ENCODE measurements at places on chromosomes 4 and X.

- DNase-seq = no peak
These were observed 37.6 kb downstream of the IDS start for GRCh38 chrX:149467461-149467860.

DNA sequence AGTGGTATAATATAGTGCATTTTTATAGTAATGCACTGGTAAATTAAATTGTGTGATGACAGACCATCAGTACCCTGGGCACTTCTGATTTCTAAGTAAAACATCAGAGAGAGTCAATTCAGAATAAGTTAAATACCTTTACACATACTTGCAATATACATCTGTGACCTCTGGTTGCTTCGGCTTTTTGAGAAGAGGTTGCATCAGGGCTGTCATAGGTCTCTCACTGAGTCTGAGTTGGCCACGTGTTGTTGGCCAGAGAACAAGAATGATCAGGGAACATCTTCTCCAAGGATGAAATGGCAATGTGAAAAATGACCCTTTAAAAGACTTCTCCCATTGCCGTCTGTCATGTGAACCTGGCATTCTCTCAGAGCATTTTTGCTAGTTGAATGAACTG lies 36.9 kb upstream of the PUDP start:
- DNase-seq = no peak

DNA sequence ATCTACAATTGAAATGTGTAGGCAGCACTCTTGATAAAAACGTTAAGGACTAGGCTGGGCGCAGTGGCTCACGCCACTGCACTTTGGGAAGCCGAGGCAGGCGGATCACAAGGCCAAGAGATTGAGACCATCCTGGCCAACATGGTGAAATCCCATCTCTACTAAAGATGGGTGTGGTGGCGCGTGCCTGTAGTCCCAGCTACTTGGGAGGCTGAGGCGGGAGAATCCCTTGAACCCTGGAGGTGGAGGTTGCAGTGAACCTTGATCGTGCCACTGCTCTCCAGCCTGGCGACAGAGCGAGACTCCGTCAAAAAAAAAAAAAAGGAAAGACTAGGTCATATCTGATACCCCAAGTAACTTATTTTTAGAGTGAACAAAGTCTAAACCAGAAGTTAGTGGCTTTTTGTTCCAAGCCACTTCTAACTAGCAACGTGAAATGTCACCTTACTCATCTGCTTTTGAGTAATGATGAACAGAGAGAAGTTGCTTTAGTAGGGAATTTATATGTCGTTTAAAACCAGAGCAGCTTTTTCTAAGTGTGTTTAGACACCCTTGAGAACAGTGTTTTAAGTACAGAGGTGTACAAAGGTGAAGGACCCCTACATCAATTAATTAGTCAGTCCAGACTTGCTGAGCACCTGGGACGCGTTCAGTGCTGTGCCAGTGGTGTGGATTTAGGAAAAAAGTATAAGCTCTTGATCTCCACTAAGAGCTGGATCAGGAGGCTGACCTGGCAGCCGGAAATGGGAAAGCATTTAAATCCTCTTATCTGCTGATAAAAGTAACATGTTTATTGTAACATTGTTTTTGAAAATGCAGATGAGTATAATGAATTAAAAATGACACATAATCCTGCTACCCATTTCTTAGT lies 23.5 kb downstream of the SPRY1 start:
- no peak for DNase-seq

DNA sequence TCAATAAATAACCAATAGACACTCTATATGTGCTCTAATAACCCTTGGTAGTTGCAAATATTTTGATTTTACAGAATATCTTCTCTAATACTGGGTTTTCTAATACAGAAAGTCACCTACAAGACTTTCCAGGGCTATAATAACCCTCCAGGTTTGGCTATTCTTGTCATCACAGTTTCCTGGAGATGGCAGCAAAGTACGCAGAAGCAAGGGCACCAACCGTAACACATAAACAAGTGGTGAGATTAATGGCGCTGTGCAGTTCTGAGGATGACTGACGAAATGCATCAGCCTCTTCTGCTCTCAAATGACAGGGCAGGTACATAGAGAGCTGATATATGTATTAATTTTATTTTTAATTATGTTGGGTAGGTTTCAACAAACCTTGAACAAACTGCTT lies 122.4 kb downstream of the C4orf33 start:
- no peak for DNase-seq

GRCh38 chr4:129455482-129455881 lies 359.5 kb downstream of the C4orf33 start:
- no peak for DNase-seq

DNA sequence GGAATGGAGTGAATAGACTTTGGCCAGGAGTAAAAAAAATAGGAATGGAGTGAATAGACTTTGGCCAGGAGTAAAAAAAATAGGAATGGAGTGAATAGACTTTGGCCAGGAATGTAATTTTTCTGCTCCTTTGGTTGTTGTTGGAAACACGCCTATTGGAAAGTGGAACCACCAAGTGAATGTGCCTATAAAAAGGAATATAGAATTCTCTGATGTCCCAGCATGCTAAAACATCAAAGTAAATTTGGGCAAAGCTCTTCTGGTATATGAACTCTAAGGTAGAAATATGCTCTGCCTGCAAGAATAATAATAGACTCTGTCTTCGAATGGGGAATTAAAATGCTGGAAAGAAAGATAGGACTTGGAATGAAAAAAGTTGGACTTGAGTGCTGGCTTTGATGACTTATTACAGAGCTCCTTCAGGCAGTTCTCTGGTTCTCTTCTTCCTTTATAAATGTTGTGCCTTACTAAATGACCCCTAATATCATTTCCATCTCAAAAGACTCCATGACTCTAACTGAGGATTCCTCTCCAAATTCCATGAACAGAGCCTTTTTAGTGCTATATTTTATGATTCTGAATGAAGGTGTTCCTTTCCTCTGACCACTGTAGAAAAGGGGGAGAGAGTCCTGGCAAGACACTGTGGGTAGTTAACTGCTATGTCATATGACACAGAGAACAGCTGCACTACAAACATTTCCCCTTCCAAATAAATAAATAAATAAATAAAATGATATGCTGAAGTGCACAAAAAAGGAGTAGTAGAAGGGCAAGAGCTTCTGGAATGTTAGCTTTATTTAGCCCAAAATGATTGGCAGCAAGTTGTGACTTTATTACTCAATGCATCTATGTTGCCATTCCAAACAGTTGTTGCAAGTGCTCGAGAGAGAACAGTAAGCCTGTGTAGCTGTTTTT lies 13.5 kb upstream of the GBA3 start:
- DNase-seq = no peak

- DNase-seq = no peak
These were observed at the start of gene GPR119 for GRCh38 chrX:130385520-130385919. GPR119 (minus strand) TSS chrX:130385674; CDS start chrX:130385447, 227 bp downstream.

DNA sequence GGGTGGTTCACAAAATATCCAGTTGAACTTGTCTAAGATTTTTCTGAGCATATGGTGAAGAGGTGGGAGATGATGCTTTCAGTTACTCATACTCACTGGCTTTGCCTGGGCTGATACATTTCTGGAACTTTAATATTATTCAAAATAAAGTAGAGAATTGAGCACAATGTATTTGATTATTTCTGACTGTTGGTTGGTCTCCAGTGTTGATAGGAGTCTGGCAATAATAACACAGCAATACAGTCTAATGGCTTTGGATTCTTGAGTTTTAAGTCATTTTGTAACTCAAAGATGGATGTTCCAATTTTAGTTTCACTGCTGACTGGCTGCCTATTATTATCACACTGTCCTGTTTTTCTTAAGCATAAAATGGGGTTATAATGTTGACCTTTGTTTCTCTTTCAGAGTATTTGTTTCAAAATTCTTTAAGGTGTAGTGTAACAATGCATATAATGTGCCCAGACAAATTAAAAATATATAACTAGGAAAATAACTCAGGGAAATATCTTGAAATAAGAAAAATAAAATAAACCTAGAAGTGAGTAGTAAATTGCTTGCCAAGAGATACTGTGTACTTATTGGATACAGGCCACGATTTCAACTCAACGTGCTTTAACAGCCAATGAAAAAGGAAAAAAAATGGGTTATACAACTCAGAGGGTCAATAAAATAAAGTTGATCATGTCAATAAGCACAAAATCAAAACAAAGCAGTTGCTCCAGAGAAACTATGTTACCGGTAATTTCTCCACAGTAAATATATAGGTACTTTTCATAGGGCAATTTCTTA lies 99.0 kb downstream of the ARSJ start:
- DNase-seq = no peak

DNA sequence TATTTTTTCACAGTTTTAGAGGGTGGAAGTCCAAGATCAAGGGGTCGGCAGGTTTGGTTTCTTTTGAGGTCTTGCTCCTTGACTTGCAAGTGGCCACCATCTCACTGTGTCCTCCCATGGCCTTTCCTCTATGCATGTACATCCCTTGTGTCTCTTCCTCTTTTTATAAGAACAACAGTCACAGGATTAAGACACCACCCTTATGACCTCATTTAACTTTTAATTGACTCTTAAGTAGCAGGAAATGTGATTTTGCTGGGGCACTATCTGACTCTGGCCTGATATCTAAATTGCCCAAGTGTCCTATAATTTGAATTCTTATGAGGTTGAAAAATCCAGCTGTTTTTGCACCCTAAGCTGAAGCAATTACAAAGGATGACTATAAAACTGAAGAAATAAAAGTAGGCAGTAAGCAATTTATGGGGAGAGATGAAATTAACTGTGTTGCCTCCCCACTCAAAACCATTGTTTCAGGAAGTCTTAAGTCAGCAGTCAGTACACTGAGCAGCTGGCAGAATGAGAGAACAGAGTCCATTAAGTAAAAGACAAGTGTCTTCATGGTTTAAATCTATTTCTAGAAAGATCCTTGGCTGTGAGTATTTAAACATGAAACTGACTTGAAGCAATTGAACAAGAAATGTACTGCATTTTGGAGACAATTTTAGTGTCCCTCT lies 601.3 kb downstream of the SPRY1 start:
- DNase-seq = no peak

GRCh38 chrX:21932292-21933002 lies 8.1 kb upstream of the SMS start:
- DNase-seq = no peak

GRCh38 chrX:17566740-17567139 lies 170.6 kb upstream of the SCML1 start:
- DNase-seq = no peak

- DNase-seq = no peak
These were observed 24.1 kb downstream of the FAM47E start for GRCh38 chr4:76275486-76276124.

DNA sequence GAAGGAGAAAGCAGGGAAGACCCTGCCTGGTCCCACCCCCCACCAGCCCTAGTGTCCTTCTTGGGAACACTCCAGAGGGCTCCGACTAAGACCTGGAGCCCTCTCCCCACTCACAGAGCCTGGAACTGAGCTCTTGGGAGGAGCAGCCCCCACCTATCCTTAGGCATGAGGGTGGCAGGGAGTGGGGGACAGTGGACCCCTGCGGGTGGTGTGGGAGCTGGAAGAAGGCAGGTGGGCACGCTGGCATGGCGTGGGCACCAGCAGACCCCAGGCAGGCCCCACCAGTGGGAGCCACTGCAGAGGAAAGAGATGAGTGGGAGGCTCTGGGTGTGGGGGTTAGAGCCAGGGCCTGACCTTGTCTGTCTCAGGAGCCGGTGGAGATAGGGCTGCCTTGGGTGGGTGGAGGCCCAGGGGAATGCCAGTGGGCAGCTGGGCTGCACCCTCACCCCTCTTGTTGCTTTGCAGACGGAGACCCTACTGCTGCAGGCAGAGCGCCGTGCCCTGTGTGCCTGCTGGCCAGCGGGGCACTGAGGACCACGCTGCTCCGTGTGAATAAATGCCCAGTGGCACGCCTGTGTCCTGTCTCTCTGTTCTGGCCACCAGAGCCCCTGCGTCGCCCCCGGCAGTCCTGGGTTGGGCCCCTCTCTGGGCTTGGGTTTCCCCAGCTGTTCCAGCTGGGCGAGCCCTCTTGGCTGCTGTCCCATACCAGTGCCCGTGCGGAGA lies 15.6 kb upstream of the NAT8L start:
- no peak for DNase-seq

DNA sequence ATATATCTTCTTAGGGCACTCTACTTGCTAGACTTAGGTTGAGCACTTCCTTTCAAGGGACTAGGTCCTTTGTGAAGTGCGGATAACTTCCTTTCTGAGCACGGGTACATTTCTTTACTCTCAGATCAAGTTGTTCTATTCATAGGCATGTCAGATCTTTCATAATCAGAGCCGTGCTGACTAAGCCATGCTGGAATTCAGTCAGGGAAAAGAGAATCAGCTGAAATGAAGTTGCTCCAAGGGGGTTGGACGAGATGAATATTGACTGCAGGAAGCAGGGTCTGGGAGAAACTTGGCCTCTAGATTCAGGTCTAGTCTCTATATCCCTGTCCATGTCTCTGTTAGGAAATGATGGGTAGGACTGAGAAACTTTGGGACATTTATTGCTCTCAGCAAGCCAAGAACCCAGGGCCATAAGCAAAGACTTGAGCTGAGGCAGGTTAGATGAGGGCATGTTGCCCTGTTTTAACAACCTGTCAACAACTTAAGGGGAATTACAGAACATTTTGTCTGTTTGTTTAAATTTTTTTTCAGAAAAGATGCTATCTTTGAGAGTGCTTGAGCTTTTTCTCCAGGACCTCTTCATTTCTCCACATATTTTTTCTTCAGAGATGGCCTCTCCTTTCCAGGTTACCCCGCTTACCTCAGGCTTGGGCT lies 28.3 kb downstream of the AREG start:
- no peak for DNase-seq

DNA sequence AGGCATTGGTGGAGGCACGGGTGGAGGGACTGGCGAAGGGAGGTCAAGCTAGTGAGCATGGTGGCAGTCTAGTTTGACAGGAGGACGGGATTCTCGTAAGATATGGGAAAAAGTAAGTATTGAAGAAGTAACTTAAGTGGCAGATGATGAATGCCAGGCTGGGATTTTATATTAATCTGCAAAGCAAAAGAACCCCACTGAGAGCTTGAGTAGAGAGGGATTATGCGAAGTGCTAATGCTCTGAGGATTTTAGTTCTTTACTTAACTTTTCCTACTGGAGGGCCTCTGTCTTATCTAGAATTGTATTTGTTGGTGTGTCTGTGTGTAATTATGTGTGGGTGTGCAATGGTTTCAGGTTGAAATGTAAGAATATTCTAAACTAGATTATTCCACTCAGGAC lies 327.9 kb downstream of the FAT4 start:
- no peak for DNase-seq

DNA sequence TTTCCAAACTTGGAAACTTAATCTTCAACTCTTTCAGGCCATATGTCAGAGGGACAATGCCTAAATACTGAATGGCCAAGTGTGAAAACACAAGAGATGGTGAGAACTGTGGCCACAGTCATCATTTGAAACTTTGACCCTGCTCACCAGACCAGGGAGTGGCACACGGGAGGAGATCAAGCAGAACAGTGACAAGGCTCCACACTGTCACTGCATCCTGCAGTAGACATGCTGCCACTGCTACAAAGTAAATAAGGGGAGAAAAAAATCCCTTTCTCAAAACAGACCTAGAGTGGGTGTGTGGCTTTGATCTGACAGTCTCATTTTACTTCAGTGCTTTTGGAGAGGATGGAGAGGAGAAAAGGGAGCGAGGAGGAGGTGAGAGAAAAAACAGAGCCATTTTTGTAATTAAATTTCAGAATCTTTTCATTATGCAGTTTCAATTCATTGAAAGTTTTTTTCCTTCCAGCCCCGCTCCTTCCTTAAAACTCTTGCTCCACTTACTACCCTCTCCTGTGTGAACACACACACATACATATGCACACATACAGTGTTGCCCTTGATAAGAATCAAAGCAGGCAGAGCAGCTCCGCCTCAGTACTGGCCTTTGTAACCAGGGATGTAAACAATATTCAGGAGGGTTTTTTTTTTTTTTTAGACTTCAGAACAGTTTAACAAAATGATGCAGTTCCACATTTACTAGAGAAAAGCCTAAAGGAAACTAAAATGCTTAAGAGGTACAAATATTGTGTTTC lies 34.4 kb downstream of the NEXMIF start:
- no peak for DNase-seq

Data from CD4-positive, alpha-beta T cell treated with Interleukin-4 for 4 hours (primary cell).